Pericardium fibroblast (primary cell): ENCODE measurements at places on chromosomes 12 and 14. TPM values are rescaled to one million over a fixed set of nuclear protein-coding genes. Genes with fewer than 3 reads are reported as not detected.

CLEC4C gene
- total RNA-seq = not detected in 2 replicates

KRT73 gene
- total RNA-seq = not detected in 2 replicates

NCOR2 gene
- total RNA-seq = 56.1 and 88.5 TPM in 2 replicates

KRT74 gene
- not detected in 2 replicates for total RNA-seq

PLEKHD1 gene
- under 0.01 TPM in 1 of 2 replicates, not detected in the other for total RNA-seq

ASPG gene
- total RNA-seq = 0.68 TPM in 1 of 2 replicates, not detected in the other

TSPAN8 gene
- total RNA-seq = 3.4 TPM in 1 of 2 replicates, not detected in the other

UBE2N gene
- 45.7 and 70.9 TPM in 2 replicates for total RNA-seq

OR10P1 gene
- total RNA-seq = not detected in 2 replicates

ZFHX2 gene
- 0.12 and 0.17 TPM in 2 replicates for total RNA-seq

TAS2R13 gene
- total RNA-seq = not detected in 2 replicates

CLEC4D gene
- not detected in 2 replicates for total RNA-seq

RPS6KL1 gene
- total RNA-seq = 0.26 and 0.58 TPM in 2 replicates

TM7SF3 gene
- 25.7 and 53.9 TPM in 2 replicates for total RNA-seq

CALCOCO1 gene
- 119 and 132 TPM in 2 replicates for total RNA-seq

MAP1LC3B2 gene
- total RNA-seq = 1.8 TPM in 1 of 2 replicates, not detected in the other

SERPINA9 gene
- not detected in 2 replicates for total RNA-seq

DLGAP5 gene
- total RNA-seq = 1.1 and 1.2 TPM in 2 replicates

GPRC5D gene
- not detected in 2 replicates for total RNA-seq

ALX1 gene
- total RNA-seq = 0.12 and 6.1 TPM in 2 replicates

BIN2 gene
- not detected in 2 replicates for total RNA-seq

C14orf180 gene
- not detected in 2 replicates for total RNA-seq

BICDL1 gene
- total RNA-seq = 0.09 and 0.35 TPM in 2 replicates

SERPINA5 gene
- total RNA-seq = 0.47 TPM in 1 of 2 replicates, not detected in the other

RDH16 gene
- not detected in 2 replicates for total RNA-seq

SOCS2 gene
- total RNA-seq = 8.2 and 18.5 TPM in 2 replicates

ARMH4 gene
- total RNA-seq = 1.6 and 3.9 TPM in 2 replicates

IQSEC3 gene
- under 0.01 and 0.09 TPM in 2 replicates for total RNA-seq

WNT5B gene
- total RNA-seq = 14.0 and 20.4 TPM in 2 replicates

ERP29 gene
- total RNA-seq = 71.2 and 85.5 TPM in 2 replicates

PTGDR gene
- total RNA-seq = not detected in 2 replicates

A2M gene
- 14.6 and 19.0 TPM in 2 replicates for total RNA-seq

SOS2 gene
- total RNA-seq = 10.1 and 15.8 TPM in 2 replicates

LGR5 gene
- under 0.01 and 0.68 TPM in 2 replicates for total RNA-seq

STX2 gene
- 24.2 and 35.5 TPM in 2 replicates for total RNA-seq

XRCC3 gene
- 5.3 and 15.6 TPM in 2 replicates for total RNA-seq
